ENCODE measurements at places on chromosomes 4 and X.

DNA sequence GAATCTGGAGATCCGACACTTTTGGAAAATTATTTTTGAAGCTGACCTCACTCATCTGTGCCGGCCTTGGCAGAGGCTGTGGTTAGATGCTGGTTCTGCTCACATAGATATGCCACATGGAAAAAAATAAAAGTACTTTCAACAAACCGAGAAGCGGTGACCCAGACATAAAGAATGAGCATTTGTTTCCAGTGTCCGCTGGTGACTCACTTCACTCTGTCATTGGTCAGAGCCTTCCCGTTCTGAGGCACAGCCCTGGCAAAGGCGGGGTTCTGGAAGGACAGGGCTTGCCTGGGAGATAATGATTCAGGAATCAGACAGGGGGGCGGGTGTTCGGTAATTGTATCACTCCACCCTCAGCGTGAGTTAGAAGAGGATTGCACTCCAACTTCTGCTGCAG is 172.4 kb upstream of the MXRA5 start:
- DNase-seq, result no peak

- DNase-seq, result no peak
These were observed 84.6 kb downstream of the NDST4 start for GRCh38 chr4:115028682-115029410.

GRCh38 chr4:98618680-98619079 is 39.7 kb downstream of the TSPAN5 start:
- DNase-seq, result no peak

GRCh38 chrX:34563804-34564203 is 93.3 kb downstream of the TMEM47 start:
- no peak for DNase-seq

DNA sequence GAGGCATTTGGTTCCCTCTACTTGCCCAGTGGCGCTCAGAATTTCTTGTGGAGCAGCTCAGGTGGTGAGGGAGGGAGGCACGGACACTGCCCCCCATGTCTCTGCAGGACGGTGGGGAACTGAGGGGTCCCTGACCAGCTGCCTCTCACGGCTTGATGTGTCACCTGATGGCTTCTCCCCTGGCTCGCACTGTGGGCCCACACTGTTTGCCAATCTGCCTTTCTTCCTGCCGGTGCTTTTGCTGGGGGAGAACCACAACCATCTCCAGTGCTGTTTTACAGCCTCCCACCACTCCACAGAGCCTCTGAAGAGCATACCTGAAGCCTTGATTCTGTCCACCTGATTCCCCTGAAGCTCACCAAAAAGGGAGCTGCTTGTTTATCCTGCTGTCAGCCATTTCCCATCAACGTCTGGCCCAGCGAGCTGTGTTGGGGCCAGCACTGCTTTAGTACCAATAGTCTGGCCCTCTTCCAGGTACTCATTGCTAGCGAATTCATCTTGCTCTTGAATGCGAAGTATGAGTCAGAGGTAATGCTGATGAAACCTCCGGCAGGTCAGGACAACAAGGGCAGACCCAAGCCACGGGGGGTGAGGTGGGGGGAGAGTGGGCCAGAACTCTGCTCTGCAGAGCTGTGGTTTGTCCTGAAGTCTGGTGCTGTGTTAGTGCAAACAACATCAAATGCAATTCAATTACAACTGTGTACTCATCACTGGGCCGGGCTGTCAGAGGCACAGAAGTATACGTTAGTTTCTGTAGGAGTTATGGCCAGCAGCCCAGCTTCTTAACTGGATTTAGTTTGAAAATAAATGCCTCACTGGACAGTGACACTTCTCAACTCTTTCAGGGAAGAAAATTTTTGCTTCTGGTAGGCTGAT is 208.3 kb upstream of the JADE1 start:
- no peak for DNase-seq

DNA sequence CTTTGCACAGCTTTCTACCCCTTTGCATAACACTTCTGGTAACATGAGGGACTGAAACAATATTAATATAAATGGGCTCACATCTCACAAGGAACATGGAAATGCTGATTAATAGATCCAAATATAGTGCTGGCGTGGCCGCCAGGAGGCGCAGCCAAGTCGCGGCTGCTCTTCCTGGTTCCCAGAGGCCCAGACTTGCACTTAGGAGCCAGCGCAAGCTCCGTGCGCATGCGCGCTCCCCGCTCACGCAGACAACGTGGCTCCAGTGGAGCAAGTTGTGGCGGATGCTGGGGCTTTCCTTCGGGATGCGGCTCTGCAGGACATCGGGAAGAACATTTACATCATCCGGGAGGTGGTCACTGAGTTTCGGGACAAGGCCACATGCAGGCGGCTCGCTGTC is 318.3 kb upstream of the SLC7A11 start:
- no peak for DNase-seq

DNA sequence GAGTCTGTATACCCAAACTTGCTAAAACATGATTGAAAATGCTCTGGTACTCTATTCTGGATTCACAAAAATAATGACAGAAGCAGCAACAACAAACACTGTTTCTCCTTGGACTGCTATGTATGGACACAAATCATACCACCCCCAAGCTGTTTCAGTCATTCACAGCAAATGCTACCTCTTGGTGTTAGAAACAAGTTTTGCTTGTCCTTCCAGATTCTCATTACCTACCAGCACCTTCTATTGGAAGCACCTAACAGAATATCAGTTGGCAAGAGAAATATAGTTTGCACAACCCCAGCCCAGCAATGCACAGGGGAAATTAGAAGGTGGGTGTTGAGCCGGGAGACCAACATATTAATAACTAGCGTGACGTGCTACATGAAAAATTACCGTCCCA is 1950.9 kb downstream of the C4orf33 start:
- no peak for DNase-seq

DNA sequence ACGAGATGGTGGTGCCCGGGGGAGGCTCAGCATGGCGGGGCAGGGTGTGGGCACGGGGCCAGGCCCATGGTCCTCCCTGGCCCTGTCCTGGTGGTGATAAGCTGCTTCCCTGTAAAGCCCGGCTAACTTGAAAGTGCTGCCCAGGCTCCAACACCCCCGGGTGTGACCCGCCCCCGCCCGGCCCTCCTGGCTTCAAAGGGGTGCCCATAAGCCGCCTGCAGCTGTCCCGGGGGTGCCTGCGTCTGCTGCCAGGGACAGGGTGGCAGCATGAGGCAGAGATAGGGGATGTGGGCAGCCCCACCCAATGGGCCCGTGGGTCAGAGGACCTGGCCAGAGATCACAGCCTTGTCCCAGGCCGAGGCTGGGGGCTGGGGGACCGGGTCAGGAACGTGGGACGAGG is 18.1 kb downstream of the FGFRL1 start:
- DNase-seq, result no peak

GRCh38 chr4:139858436-139859205 is 193.0 kb downstream of the MGST2 start:
- no peak for DNase-seq

DNA sequence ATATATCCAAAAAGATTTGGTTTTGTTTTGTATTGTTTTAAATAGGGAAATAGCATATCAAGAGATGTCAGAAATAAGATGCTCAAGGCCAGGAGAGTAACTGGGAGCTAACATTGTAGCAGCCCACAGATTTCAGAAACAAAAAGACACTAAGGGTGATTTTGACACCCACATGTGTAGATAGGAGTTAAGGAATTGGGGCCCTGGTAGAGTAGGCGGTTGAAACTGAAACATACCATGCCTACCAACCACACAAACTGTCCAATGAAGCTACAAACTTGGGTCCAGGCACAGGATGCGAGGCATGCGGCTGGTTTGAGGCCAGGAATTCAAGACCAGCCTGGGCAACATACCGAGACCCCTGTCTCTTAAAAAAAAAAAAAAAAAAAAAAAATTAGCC is 6.3 kb upstream of the HSPA4L start:
- DNase-seq, result no peak

- DNase-seq, result no peak
These were observed 42.8 kb downstream of the ELOVL6 start for GRCh38 chr4:110155654-110156053.

DNA sequence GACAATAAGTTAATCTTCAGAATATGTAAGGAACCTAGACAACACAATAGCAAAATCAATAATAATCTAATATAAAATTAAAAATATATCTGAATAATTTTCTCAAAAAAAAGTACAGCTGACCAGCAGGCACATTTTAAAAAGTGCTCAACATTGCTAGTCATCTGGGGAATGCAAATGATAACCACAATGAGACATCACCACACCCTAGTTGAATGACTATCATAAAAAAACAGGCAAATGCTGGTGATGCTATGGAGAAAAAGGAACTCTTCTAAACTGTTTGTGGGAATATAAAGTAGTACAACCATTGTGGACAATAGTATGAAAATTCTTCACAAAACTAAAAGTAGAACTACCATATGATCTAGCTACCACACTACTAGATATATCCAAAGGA is 956.9 kb upstream of the NDST4 start:
- no peak for DNase-seq

DNA sequence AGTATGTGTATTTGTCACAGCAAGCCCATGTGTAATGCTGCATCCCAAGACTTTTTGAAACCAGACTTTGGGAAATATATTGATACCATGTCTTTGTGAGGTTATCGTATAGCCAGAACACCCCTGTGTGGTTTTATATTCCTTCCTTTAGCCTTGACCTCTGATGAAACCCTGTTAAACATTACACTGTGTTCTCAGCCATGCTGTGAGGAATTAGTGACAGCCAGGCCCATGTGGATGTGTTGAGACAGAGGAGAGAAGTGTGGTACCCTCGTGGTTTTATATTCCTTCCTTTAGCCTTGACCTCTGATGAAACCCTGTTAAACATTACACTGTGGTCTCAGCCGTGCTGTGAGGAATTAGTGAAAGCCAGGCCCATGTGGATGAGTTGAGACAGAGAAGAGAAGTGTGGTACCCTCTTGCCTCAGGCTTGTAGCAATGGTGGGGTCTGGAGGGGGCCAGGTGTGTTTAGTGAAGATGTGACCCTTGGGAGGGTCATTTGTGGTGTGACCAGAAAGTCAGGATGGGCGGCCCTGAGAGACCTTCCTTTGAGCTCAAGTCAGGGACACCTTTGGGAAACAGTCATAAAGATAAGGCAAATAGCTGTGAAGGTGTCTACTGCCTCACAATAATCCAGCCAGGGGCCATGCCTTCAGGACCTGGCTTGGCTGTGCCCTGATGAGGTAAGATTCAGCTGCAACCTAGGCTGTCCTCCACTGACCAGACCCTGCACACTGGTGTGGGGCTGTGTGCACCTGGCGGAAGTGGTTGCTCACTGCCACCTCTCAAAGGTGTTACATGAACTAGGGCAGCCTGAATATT is 110.0 kb downstream of the IRF2 start:
- no peak for DNase-seq

DNA sequence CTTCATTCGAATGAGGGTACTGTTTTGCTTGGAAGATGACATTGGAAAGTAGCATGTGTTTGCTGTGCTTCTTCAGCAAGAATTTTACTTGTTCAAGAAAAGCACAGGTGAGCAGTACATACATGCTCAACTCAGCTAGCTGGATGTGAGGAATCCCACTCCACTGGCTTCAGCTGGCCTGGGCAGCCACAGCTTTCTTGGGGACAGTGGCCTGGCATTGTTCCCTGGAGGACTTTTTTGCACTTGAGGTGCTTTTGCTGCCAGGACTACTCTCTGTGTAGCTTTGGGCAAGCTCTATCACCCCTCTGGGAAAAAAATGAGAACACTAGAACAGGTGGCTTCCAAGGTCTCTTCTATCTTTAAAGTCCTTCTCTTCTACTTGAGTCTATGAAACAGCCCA is 184.3 kb downstream of the LDB2 start:
- no peak for DNase-seq

DNA sequence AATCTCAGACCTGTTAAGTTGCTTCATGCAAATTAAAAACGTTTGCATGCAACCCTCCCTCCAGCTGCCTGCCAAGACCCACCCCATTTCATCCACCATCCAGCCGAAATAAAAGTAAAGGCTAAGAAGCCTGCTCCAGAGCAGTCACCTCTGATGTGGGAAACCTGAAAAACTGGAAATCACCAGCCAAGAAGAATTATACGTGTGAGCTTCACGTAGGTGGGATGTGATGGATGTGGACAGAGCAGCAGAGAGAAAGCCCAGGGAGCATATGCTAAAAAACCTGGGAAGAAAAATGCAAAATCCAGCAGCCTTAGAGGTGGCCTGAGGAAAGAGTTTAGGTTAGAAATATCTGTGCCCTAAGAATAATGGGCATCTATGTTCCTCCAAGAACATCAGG is 160.6 kb upstream of the STS start:
- DNase-seq, result no peak

GRCh38 chr4:139876337-139876941 is 210.8 kb downstream of the MGST2 start:
- no peak for DNase-seq

DNA sequence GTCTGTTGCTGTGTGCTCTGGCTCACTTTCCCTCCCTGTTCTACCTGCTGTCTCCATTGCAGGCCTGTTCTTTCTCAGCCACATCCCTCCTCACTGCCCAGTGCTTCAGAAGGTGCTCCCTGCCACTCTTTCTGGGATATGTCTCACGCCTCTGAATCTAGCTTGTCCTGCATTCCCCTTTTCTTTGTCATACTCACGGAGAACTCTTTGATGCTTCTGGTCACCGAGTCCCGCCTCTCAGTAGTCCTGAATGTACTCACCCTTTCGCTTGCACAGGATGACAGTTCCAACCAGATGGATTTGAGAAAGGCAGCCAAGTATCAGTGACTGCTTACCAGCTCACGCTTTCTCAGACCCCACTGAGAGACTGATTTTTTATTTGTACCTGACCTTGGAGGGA is 65.2 kb upstream of the TLR2 start:
- DNase-seq, result no peak

- DNase-seq, result no peak
These were observed 191.7 kb upstream of the GPC4 start for GRCh38 chrX:133606990-133607389.

- no peak for DNase-seq
These were observed 19.3 kb downstream of the NOA1 start for GRCh38 chr4:56958111-56958517.

DNA sequence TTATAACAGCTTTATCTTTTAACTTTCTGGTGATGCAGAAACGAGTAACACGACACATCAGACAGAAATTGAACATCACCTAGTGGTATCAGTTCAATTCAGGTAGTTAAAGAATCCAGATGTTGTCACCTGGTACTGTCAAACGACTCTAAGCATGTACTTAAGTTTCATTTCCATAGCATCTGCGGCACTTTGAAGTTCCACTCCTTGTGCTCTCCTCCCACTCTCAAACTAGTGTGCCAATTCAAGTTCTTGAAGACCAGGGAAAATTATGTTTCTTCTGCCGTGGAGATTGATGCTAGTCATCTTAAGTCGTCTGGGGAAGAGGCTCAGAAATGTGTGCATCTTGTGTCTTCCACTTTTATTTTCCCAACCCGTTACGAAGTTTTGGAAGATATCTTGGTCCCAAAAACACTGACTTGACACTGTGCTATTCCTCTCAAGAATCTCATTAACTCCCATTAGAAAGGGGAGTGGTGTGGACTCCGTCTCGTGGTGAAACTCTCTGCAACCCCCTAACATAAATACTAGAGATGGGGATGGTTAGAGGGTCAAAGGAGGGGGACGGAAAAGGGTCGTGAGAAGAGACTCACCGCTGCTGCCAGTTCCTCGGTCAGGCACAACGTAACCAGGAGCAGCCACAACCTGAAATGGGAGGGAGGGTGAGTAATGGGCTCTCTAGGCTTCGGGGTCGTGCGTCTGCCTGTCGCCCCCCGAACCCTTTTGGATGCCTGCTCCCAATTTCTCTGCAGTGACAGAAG is 693 bp downstream of the COL4A6 start:
- DNase-seq, result no peak

- no peak for DNase-seq
These were observed 3.6 kb upstream of the KLHL2 start for GRCh38 chr4:165203541-165204461.
